Head of caudate nucleus (tissue), 42 donors: ENCODE measurements at places on chromosomes 16 and 17.
A peak's percentile ranks its signal among the peaks of the same experiment; 100 is the strongest.

GRCh38 chr17:33113991-33114370, 122.3 kb downstream of the SPACA3 start:
- DNase-seq = no peak

DNA sequence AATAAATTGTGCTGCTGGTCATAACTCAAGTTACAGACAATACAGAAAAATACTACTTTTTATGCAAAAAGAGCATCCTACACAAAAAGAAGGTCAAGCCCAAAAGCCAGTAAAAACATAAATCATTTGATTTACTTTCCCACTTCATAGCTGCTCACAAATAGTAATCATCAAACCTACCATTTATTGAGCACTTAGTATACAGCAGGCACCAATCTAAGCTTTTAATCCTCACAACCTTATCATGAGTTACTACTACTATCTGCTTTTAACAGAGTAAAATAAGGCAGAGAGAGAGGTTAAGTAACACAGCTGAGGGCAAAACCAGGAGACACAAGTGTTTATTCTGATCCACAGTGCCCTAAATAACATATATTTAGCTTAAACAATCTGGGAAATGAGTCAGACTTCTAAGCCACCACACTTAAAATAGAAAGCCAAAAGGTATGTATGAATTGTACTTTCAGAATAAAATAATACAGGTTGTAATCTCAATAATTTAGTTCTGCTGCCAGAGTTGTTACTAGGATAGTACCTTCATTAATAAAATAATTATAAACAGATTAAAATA, 1.7 kb upstream of the AARS1 start:
- DNase-seq = no peak

- DNase-seq = no peak
Observed at GRCh38 chr17:77935121-77935571, 23.4 kb upstream of the TNRC6C start.

DNA sequence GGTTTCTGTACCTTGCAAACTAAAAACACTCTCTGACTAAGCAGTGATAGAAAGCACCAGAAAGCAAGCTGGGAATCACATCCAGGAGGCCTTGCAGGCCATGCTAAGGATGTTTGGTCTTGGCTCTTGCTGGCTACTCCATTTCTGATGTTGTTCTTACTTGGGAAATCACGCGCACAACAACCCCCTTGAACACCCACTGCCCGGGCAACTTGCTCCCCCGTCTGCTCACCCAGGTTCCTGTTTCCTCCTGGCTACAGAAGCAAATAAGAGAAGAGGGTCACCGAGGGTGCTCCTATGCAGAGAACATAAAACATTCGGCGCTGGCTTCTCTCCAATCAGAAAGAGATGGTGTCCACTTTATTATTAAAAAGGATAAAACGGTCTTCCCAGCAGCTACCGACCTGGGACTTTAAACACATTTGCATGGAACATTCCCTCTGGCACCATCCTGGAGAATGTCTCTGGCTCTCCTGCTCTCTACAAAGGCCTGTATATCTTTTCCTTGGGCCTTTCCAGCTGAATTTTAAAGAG, 271.2 kb upstream of the RPL38 start:
- DNase-seq = no peak

DNA sequence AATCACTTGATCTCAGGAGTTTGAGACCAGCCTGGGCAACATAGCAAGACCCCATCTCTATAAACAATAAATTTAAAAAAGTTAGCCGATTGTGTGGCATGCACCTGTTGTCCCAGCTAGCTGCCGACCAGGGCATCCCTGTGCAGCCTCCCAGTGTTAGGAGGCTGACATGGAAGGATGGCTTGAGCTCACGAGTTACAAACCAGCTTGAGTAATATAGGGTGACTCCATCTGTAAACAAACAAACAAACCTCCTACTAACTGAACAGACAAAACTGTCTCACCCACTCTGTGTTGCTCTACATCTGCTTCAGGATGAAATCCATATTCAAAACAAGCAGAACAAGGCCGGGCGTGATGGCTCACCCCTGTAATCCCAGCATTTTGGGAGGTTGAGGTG, 6.9 kb upstream of the PRSS27 start:
- no peak for DNase-seq

DNA sequence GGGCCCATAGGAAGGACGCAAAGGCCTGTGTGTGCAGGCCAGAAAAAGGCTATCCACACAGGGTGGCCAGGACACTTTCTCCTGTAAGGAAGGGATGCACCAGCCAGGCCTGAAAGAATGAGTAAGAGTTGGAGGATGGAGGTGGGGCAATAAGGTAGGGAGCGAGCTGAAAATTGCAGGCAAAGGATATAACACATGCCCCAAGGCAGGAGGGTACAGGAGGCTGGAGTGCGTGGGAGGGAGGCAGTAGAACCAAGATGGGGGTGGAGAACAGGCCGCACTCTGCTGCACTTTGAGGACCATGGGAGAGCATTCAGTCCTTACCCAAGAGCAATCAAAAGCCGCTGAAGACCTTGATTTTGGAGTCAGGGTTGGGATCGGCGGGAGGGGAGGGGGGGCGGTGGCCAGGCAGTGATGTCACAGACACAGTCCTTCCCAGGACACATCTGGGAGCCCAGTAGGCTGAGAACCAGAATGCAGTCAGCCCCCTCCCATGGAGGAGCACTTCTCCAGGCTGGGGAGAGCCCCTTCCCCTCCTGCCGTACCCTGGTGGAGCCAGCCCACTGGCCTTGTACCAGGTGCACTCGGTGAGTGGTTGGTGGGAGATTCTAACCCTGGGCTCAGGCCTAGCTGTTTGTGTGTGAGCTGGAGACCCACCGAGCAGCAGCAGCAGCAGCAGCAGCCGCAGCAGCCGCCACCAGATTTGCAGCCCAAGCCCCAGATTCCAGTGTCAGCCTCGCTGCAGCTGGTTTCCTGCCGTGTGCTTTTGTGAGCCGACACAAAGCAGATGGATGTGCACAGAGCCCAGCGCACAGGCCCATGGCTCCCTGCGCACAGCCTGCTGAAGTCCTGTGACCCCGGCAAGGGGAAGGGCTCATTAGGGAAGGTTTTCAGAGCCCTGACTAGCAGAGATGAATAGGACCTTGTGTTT, 17.5 kb downstream of the ANKRD40 start:
- DNase-seq = peak; percentile 54

- no peak for DNase-seq
Observed at GRCh38 chr16:82045465-82045864, 10.4 kb downstream of the HSD17B2 start.

DNA sequence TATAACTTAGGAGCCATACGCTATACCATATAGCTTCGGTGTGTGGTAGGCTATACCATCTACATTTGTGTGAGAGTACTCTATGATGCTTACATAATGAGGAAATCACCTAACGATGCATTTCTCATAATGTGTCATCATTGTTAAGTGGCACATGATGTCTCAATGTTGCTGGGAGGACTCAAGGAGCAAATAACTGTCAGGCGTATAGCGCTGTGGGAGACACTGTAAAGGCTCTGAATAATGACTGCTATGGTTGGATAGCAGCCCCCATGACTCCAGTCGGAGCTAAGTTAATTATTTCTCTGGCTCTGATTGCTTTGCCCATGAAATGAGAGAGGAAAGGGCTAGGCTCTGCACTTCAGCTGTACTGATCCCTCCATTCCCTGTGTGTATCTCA, 197.2 kb downstream of the RGS9 start:
- no peak for DNase-seq

- DNase-seq = no peak
Observed at GRCh38 chr16:73414638-73415037, 366.7 kb upstream of the ZFHX3 start.

DNA sequence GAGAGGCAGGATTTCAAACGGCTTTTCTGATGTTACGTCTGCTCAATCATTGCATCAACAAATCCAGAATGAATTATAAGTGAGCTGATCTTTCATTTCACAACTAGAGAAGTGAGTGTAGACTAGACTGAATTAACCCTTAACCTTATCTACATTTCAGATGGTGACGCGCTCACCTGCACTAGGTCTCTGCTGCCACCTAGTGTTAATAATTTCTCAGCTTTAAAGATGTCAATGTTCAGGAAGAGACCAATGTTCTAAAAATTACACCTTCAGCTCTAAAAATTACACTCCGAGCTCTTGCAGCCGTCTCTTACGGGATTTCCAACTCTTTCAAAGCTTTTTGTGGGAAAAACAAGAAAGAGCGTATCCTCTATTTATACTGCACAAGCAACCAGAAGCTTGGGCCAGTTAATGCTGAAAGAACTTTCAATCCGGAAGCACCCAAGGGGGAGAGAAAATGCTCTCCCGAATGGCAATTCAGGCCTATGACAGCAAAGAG, 88.2 kb upstream of the FA2H start:
- no peak for DNase-seq

GRCh38 chr16:49994006-49994405, 31.0 kb upstream of the CNEP1R1 start:
- no peak for DNase-seq

DNA sequence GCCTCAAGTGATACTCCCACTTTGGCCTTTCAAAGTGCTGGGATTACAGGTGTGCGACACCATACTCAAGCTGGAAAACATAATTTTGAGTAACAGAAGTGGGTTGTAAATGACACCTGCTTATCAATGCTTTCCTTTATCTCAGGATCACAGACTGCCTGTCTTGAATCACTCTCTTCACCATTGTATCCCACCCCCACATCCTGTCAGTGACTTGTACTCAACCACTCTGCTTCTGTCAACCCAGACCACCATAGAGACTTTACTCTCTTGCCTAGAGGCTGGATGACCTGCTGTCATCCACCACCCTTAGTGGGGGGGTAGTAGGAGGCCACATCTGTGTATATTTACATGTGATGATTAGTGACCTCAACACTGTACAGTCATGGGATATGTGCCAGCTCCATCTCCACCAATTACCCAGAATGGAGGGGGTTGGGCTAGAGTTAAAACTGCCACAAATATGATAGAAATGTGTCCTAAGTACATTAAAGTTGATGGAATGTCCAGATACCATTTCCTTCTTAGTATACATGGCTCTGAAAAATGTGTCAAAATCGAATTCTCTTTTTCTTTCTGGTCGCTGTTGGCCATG, 338.7 kb downstream of the GRIN2A start:
- no peak for DNase-seq

- no peak for DNase-seq
Observed at GRCh38 chr16:73143576-73144422, 95.9 kb upstream of the ZFHX3 start.

DNA sequence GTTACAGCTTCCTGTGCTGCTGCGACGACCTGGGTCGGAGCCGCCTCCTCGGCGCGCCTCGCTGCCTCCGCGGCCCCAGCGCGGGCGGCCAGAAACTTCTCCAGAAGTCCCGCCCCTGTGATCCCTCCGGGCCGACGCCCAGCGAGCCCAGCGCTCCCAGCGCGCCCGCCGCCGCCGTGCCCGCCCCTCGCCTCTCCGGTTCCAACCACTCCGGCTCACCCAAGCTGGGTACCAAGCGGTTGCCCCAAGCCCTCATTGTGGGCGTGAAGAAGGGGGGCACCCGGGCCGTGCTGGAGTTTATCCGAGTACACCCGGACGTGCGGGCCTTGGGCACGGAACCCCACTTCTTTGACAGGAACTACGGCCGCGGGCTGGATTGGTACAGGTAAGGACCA, 746 bp downstream of the HS3ST2 start:
- DNase-seq = no peak

DNA sequence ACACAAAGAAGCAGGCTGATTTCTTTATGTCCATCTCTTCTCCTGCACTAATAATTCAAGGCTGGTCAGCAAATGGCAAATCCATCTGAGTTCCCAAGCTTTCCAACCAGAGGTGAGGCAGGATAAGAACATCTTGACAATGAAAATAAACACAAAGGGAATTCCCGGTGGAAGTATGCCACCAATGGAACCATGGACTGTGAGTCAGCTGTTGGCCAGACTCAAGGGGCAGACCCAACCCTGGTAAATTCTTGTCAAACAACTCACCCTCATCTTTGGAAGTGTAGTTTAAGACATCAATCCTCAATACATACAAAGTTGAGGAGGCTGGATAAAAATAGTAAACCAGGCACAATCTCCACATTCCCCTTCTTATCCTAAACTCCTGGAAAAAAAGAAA, 74.3 kb upstream of the CES5A start:
- no peak for DNase-seq

DNA sequence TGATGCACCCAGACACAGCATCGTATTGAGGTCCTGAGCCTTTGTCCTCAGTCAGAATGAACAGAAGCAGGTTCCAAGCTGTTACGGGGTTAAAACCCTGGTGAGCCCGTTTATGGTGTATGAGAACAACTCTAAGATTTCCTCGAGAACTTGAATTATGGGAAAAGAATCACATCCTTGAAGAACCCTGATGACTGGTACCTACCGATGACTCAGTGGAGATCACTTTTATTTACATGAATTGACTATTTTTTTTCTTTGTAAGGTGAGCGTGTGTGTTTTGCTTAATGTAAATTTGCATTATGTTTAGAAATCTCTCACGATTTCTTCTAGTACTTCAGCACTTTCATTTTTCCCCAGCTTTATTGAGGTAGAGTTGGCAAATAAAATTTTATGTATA, 3.3 kb upstream of the KRTAP4-4 start:
- no peak for DNase-seq

- no peak for DNase-seq
Observed at GRCh38 chr17:69606142-69606800, 191.8 kb downstream of the MAP2K6 start.

DNA sequence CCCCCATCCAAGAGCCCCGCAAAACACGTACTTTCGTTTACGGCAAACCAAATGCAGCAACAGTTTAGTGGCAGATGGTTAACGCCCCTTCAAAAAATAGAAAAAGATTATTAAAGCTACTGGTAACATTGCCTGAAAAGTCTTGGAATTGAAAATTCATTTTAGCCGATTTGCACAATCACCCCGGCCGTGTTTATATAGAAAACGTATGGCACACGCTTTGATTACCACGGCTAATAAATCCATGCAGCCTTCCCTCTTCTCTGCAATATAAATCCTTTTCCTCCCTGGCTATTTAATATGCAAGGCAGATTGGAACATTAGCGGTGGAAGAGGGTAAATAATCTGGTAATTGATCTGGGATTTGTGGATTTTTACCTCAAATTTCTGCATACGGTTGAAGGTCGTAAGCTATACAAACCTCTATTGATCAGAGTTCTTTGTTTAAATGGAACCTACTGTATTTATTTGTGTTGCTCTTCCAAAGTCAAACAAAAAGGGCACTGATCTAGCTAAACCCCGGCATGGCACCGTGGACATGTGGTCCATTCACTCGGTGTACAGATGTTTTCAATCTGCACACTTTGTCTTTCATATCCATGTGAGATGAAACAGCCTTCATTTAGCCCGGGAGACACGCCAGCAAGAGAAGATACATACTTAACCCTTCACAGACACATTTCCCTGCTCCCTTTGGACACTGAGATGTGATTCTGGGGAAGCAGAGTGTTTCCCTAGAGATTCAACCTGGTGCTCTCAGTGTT, 238.1 kb upstream of the MAF start:
- DNase-seq = no peak

- no peak for DNase-seq
Observed at GRCh38 chr16:75558846-75559401, 2.9 kb upstream of the TMEM231 start.

GRCh38 chr17:3879186-3879585, 13.7 kb downstream of the CAMKK1 start:
- no peak for DNase-seq

GRCh38 chr17:44232061-44232460, 12.6 kb upstream of the UBTF start:
- no peak for DNase-seq
